ENCODE measurements at places on chromosomes 6 and 20.
A peak's percentile ranks its signal among the peaks of the same experiment; 100 is the strongest.

GRCh38 chr20:32539817-32540675, 45.1 kb downstream of the NOL4L start:
- no peak for DNase-seq
- peaks cover 40% of the 10 kb centered on the region for H3K4me1 ChIP-seq
- H3K27me3 ChIP-seq = peaks cover 33% of the 10 kb centered on the region
- H3K27ac ChIP-seq = no peak overlapping the region
- no peaks in the 10 kb centered on the region for H3K36me3 ChIP-seq
- no peak overlapping the region for H3K4me3 ChIP-seq

DNA sequence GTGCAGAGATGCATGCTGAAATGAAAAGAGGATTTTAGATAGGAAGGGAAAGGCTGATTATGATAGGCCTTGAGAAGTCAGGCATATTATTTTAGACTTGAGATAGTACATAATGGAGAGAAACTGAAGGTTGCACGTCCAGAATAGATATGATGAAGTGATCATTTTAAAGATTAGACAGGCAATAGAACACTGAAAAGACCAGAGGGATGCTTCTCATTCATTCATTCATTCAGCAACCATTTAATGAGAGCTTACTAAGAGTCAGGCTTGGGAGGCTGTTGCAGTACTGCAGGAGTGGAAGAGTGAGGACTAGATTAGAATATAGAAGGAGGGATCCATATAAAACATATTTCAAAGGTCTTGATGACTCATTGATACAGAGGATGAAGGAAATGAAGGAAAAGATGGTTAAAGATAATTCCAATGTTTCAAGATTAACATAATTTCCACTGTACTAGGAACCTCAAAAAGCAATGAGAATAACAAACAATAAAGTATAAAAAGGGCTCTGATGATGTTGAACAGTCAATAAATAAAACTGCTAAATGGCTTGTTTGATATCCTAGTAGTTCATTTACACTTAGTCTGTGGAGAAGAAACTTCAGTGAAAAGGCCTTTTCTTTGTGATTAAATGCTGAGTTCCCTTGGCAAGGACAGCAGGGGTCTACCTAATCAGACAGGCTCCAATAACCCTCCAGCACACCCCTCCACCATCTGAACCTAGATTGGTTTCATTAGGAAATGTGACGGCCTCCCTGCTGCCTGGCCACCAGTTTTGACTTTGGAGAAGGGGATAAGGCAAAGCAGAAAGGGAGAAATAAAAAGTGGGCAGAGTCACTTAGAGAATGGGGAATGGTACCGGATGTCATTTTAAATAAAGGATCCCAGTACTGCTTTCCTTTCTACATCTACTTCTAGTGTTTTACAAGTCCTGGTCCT, 5.3 kb upstream of the FBXO9 start:
- H3K27ac ChIP-seq = no peak overlapping the region
- peak overlapping the region; percentile 64 for H3K4me3 ChIP-seq
- DNase-seq = no peak
- H3K4me1 ChIP-seq = peaks cover 14% of the 10 kb centered on the region
- no peaks in the 10 kb centered on the region for H3K27me3 ChIP-seq
- H3K36me3 ChIP-seq = no peaks in the 10 kb centered on the region

DNA sequence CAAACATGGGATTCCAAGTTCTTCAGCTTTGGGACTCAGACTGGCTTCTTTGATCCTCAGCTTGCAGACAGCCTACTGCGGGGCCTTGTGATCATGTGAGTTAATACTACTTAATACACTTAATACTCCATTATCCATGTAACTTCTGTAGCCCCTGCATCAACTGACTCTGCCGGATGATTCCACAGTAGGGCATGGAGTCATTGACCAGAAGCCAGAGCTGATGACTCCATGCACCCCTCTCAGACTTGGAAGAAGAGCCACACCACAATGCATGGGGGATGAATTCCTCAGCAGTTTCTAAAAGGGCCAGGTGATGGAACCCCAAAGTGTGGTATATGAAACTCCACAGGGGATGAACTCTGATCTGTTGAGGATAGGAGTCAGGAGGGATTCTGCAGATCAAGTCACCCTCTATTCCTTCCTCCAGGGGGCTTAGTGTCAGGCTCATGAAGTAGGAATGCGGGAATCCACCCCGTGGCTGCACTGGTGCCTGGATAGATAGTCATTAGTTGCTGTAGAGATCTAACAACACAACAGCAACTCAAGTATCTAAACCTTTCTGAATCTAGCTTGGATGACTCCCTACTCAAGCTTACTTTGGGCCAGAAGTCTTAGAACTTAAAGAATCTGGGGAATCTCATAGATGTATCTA, 70.2 kb downstream of the GPR6 start:
- H3K4me3 ChIP-seq = no peak overlapping the region
- no peaks in the 10 kb centered on the region for H3K4me1 ChIP-seq
- H3K27ac ChIP-seq = no peak overlapping the region
- no peaks in the 10 kb centered on the region for H3K36me3 ChIP-seq
- no peaks in the 10 kb centered on the region for H3K27me3 ChIP-seq

DNA sequence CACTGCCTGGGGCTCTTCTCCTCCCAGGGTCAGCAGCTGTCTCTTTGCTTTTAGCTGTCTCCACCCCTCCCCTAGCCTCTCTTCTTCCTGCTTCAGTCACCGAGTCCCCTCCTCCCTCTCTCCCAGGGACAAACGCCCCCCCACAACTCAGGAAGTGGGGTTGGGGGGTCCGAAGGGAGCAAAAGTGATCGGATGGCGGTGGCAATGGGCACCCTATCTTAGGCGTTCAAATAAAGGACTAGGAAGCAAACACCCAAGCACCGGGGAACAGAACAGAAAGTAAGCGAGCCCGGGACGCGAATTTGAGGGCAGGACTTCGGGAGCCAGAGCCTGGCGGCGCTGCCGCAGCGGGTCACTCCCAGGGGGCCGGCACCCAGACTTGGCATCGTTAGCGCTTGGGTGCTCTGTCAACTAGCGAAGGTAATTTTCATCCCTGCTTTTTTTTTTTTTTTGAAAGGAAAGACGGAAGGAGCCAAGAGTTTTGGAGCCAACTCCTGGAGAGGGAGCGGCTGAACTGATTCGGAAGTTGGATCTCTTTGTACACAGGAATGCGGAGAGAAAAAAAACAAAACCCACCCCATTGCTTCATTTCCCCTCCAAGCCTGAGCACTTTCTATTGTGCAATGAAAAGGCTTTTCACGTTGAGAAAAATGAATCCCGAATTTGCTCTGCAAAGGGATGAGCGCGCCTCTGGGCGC, 815 bp upstream of the ITPR3 start:
- DNase-seq = no peak
- 0 out of 2 replicates have a peak, but pooled peaks cover 5% of the 10 kb centered on the region for H3K36me3 ChIP-seq
- H3K4me3 ChIP-seq = peak overlapping the region; percentile 91
- H3K27ac ChIP-seq = no peak overlapping the region

DNA sequence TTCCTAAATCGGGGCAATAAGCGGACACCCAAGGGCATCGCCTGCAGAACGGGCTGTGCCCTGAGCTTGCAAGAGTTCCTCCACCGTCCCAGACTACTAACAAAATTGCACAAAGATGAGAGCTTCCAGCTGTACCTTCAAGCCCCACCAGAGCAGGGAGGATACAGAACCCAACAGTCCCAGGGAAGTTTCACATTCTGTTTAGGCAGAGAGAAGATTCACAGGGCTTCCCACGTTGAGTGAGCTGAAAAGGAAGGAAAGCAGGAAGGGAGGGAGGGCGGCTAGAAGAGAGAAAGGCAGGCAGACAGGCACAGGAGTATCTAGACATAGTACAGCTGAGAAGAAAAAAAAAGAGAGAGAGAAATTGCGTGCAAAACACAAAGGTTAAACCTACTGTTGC, 112.6 kb upstream of the AFDN start:
- no peaks in the 10 kb centered on the region for H3K27me3 ChIP-seq
- peaks cover 10% of the 10 kb centered on the region for H3K4me1 ChIP-seq
- H3K4me3 ChIP-seq = no peak overlapping the region

DNA sequence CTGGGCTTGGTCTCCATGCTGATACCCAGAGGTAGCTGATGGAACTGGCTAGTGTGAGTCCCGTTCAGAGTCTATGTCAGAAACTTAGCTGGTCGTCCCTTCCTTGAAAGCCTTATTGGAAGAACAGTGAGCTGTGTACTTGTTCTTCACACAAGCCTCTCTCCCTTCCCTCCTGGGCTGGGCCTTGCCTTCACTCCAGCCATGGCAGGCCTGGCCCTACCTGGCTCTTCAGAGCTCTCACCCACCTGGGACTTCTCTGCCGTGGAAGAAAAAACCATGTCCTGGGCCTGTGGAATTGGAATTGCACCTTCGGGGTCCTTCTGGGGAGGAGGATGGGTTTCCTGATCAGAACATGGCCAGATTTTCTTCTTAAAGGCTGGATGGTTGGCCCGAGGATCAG, 20.3 kb upstream of the ZNF831 start:
- no peaks in the 10 kb centered on the region for H3K36me3 ChIP-seq
- H3K27ac ChIP-seq = no peak overlapping the region
- no peaks in the 10 kb centered on the region for H3K4me1 ChIP-seq
- no peaks in the 10 kb centered on the region for H3K27me3 ChIP-seq
- no peak overlapping the region for H3K4me3 ChIP-seq

DNA sequence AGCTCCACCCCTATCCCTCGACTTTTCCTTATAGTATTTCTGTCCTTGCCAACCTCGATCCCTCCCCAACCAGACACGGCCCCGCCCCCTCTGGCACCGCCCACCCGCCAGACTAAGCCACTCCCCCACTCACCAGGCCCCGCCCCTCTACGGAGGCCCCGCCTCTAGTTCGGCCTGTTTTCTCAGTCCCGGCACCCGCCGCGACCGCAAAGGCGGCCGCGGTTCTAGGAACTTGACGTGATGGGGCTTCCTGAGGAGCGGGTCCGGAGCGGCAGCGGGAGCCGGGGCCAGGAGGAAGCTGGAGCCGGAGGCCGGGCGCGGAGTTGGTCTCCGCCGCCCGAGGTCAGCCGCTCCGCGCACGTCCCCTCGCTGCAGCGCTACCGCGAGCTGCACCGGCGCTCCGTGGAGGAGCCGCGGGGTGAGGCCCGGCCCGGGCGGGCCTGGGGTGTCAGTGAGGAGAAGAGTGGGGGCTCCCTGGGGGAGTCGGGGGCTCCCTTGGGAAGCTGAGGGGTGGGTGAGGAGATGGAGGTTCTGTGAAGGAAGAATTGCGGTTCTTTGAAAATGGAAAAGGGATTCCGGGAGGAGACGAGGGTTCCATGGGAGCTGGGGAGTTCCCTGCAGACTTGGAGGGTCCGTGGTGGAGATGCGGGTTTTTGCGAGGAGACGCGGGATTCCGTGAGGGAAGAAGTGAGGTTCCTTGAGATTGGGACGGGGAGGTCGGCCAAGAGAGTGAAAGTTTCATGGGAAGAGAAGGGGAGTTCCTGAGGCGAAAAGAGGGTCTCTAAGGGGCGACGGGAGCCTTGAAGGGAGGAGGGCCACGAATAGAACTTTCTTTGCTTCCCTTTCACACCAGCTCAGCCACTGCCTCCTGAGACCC, at the start of gene ACSS2:
Gene ACSS2, plus strand, starts transcription at position 207 of the 877 bp plus-strand sequence. Its CDS starts 34 bp downstream, at position 241.
- H3K27ac ChIP-seq = peak within 1 kb of the TSS; percentile 85
- H3K36me3 ChIP-seq = no peaks in the 10 kb centered on the region

DNA sequence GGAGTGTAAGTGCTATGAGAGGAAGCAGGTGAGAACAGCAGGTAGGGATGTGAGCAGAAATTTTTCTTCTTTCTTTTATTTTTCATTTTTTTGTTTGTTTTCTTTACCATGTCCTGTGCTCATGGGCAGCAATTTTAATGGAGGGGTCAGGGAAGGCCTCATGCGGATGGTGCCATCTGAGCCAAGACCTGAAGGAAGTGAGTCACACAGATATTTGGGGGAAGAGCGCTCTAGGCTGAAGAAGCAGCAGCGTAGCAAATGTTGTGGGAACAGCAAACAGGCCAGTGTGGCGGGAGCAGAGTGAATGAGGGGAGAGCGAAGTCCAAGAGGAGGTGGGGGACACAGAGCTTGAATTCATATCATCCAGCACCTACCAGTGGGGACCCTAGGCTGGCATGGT, 12.7 kb downstream of the SPDEF start:
- H3K27ac ChIP-seq = no peak overlapping the region
- H3K36me3 ChIP-seq = no peaks in the 10 kb centered on the region
- DNase-seq = no peak
- no peaks in the 10 kb centered on the region for H3K27me3 ChIP-seq
- no peak overlapping the region for H3K4me3 ChIP-seq
- H3K4me1 ChIP-seq = no peaks in the 10 kb centered on the region

GRCh38 chr6:61134028-61134427, 1152.0 kb downstream of the KHDRBS2 start:
- H3K27ac ChIP-seq = no peak overlapping the region
- DNase-seq = no peak
- H3K4me1 ChIP-seq = no peaks in the 10 kb centered on the region

- H3K27me3 ChIP-seq = no peaks in the 10 kb centered on the region
- no peak overlapping the region for H3K4me3 ChIP-seq
- no peaks in the 10 kb centered on the region for H3K36me3 ChIP-seq
- no peak for DNase-seq
- H3K27ac ChIP-seq = no peak overlapping the region
- H3K4me1 ChIP-seq = no peaks in the 10 kb centered on the region
Measured at GRCh38 chr6:125112934-125113333, 40.6 kb upstream of the TPD52L1 start.

DNA sequence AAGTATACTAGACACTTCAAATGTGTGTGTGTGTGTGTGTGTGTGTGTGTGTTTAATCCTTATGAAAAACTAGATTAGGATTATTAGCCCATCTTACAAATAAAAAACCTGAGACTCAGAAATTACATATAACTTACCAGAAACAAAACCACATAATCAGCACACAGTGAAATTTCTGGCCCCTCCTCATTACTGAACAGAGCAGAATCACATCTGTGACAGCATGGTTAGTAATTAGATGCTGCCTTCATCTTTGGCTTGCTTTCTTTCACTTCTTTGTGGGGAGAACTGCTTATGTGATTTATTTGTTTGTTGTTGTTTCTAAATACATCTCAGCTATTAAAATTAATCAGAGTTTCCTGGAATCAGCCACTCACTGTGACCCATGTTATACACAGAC, 267.1 kb downstream of the TENT5A start:
- H3K27me3 ChIP-seq = no peaks in the 10 kb centered on the region
- no peak overlapping the region for H3K27ac ChIP-seq
- H3K4me3 ChIP-seq = no peak overlapping the region
- DNase-seq = no peak
- no peaks in the 10 kb centered on the region for H3K4me1 ChIP-seq

DNA sequence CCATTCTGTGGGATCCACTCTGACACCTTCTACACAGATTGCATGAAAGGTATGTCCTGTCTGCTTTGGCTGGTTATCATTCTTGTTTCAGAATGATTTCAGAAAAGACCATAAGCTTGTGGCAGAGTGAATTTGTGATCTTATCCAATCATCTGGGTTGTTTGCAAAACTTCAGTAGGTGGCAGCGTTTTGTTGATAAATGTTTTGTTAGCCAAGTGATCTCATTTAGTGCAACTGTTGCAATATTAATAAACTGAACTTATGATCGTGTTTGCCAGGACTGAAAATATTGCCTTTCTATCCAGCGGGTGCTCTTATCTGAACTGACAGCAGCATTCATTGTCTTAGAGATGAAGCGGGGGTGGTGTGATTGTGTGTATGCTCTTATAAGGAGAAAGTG, 613.2 kb upstream of the NOX3 start:
- H3K36me3 ChIP-seq = no peaks in the 10 kb centered on the region
- H3K27me3 ChIP-seq = no peaks in the 10 kb centered on the region
- H3K4me3 ChIP-seq = no peak overlapping the region
- no peaks in the 10 kb centered on the region for H3K4me1 ChIP-seq
- H3K27ac ChIP-seq = no peak overlapping the region

- DNase-seq = no peak
- no peak overlapping the region for H3K4me3 ChIP-seq
- H3K4me1 ChIP-seq = no peaks in the 10 kb centered on the region
Measured at GRCh38 chr6:70518723-70519122, 48.0 kb upstream of the SDHAF4 start.

GRCh38 chr6:130167655-130168054, 55.1 kb downstream of the SAMD3 start:
- no peak overlapping the region for H3K4me3 ChIP-seq
- H3K27ac ChIP-seq = no peak overlapping the region
- no peaks in the 10 kb centered on the region for H3K4me1 ChIP-seq
- no peaks in the 10 kb centered on the region for H3K27me3 ChIP-seq

Data from GM23338 (cell line).